Head of caudate nucleus (tissue), 42 donors: ENCODE measurements at places on chromosomes 7 and 10.

- no peak for DNase-seq
Observed at GRCh38 chr10:80279146-80279545, 10.3 kb downstream of the MAT1A start.

- no peak for DNase-seq
Observed at GRCh38 chr10:88033385-88033784, 170.0 kb downstream of the PTEN start.

GRCh38 chr7:20219446-20220292 lies 2.5 kb upstream of the MACC1 start:
- peak; percentile 33 for DNase-seq

DNA sequence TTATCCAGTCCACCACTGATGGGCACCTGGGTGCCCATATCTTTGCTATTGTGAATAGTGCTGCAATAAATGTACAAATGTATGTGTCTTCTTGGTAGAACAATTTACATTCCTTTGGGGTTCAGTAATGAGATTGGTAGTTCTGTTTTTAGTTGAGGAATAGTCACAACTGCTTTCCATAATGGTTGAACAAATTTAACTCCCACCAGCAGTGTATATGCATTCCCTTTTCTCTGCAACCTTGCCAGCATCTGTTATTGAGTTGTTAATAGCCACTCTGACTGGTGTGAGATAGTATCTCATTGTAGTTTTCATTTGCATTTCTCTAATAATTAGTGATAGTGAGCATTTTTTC lies 27.8 kb downstream of the COA1 start:
- DNase-seq, result no peak

GRCh38 chr10:17548770-17549169 lies 68.4 kb downstream of the HACD1 start:
- no peak for DNase-seq

DNA sequence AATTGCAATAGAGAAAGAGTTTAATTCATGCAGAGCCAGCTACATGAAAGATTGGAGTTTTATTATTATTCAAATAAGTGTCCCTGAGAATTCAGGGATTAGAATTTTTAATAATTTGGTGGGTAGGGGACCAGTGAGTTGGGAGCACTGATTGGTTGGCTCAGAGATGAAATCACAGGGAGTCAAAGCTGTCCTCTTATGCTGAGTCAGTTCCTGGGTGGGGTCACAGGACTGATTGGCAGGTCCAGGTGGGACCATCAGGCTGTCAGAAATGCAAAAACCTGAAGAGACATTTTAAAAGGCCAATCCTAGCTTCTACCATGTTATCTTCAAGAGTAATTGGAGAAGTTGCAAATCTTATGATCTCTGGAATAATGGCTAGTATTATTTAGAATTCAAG lies 56.0 kb upstream of the KAT6B start:
- no peak for DNase-seq

DNA sequence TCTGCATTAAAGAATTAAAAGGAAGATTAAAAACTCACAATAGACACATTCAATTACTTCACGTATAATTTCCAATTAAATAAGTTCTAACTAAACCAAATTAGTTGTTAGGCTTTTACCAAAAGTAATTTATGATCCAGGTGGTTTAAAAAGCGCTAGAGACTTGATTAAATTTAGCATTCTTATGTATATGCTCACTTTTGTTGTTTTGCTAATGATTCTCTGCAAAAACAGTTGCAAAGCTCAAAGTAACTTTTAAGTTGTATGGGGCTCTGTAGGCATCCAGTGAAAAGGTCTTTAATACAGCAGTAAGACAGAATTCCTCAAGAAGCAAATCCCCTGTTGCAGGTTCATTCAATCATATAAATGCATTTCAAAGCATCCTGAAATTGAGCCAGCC lies 15.5 kb upstream of the PNPLA8 start:
- no peak for DNase-seq

GRCh38 chr10:77091597-77092165 lies 545.9 kb downstream of the KCNMA1 start:
- no peak for DNase-seq

DNA sequence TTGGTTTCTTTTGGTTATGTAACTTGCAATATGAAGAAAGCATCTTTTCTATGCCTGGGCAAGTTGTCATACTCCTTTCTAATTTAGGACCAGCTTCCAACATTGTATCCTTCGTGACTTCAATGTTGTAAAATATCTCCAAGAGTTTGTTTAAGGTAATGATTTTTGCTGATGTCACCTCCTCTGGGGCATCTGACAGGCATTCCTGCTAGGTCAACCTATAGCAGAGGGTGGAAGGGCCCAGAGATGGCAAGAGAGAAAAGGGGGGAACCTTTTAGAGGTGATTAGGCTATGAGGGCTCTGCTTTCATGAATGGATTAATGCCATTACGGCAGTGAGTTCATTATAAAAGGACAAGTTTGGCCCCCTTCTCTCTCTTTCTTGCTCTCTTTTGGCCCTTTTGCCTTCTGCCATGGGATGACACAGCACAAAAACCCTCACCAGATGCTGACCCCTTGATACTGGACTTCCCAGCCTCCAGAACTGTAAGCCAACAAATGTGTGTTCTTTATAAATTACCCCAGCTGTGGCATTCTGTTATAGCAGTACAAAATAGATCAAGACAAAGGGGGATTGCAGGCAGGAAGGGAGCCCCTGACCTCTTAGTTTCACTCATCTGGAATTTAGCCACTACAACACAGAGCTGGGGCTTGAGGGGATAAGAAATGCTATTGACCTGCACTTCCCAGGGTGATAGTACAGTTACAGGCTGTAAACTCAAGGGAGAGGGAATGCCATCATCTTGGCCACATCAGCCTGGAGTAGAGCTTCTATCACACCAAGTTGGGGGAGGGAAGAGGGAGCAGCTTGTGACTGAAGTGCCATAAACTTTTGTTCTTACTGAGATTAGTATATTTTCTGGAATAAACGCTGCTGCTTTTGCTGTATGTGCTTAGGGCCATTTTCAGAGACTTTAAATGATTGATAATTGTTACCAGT lies 195.9 kb downstream of the CFTR start:
- no peak for DNase-seq

GRCh38 chr7:142356166-142356565 lies 98.3 kb upstream of the PRSS58 start:
- DNase-seq, result no peak

- DNase-seq, result no peak
Observed at GRCh38 chr10:31467791-31468535, 148.9 kb downstream of the ZEB1 start.

DNA sequence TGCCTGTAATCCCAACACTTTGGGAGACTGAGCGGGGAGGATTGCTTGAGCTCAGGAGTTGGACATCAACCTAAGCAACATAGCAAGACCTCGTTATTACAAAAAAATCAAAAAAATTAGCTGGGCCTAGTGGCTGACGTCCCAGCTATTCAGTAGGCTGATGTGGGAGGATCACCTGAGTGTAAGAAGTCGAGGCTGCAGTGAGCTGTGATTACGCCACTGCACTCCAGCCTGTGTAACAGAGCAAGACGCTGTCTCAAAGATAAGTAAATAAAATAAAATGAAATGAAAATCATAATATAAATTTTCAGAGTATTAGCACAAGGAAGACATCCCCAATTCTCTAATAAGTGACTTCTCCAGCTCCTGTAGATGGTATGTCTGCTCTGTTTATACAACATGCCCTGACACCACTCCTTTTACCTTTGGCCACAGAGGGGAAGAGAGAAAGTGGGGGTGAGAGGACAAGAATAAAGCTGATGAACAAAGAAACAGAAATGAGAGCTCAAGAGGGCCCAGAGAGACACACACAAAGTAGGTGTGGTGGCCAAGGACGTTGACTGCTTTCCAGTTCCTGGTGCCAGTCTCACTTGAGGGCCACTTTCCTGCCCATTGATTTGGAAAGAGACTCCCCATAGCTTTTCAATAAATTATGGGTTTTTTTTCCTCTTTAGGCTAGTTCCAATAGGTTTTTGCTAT lies 62.9 kb downstream of the PTTG1IP2 start:
- DNase-seq, result no peak

- DNase-seq, result no peak
Observed at GRCh38 chr10:101094121-101094879, 32.5 kb downstream of the KAZALD1 start.

DNA sequence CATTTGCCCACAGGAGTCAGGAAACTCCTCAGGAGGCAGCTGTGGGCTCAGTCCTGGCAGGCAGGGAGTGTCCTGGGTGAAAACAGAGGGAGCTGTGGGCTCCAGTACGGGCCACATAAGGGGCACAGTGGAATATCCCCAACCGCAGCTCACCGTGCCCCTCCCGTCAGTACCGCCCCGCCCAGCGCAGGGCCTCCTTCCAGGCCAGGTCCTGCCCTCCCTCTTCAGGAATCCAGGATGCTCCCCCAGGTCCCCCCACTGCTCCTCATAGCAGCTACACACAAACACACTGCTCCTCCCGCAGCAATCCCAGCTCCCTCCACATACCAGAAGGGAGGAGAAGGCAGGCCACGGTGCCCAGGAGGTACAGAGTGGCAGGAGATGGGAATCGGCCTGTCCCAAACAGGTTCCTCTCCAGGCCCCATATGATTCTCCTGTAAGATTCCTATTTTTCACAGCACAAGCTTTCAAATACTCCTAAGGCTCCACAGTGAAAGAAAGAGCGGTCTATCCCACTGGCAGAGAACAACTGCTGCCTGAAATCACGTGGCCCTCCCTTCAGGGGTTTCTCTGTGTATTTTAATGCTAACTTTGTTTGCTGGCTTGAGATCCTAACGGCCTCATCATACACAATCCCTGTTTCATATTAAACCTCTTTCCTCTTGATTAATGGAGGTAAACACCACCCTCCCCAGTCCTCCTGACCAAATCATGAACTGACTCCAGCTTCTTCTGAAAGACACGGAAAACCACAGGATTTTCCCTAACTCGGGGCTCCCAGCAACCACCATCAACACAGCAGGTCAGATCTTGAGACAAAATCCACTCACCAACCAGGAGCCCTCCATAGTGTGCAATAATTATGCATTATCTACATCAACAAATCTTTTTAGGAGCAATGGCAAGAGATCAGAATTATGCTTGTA lies 178.7 kb downstream of the TNS3 start:
- DNase-seq, result no peak

DNA sequence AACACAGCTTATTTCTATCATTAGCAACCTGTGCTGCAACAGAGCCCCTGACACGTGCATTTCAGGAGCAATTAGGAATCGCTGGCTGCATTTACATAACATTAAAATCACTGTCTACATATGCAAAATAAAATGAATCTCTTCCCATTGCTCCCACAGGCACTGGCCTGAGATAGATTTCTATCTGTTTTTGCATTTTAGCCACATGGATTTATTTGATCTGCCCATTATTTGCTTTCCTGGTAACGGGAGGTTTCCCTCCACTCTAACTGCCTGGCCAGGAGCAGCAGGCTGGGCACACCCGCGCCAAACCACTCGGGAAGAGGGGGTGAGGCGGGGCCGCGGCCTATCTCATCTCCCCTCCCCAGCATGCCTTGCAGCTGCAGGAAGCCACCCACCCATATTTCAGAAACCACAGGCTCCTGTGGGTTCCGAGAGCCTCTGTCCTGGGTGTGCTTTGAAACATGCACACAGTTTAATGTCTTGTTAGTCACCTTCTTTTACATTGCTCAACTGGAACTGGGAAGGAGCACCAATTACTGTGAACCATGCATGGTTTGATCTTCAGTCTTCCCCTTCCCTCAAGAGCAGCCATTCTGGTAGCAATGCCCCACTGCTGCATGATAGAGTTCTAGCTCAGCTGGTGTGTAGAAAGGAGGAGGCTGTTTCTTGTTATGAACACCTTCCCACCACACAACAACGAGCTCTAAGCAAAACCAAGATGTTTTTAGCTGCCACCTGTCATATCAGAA lies 37.7 kb upstream of the IKZF1 start:
- no peak for DNase-seq

- DNase-seq, result no peak
Observed at GRCh38 chr7:25858525-25859411, 293.2 kb upstream of the NFE2L3 start.

DNA sequence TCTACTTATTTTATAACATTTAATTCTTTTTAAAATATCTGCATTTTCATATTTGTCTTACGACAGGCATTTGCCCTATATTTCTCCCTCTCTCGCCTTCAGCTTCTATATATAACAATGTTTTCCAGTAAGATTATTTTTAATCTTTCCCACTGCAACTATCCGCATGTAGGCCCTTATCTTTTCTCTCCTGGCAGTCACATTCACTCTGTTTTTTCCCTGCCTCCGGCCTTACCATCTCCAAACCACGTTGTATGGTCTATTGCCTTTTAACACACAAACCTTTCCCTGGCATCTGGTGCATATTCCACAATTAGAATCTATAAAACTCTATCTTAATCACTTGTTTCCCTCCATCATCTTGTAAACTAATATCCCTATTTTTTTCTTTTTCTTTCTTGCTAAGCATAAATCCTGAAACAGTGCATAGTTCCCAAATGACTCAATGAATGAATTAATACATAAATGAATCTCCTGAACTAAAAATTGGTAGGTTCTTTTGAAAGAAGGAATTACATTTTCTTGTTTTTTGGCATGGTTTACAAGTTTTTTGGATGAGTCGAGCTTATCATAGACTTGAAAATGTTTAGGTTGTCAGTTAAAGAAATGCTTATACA lies 173.2 kb downstream of the SEMA3A start:
- no peak for DNase-seq

- DNase-seq, result no peak
Observed at GRCh38 chr7:1049006-1049741, 4.8 kb downstream of the GPR146 start.

GRCh38 chr7:66634816-66635215 lies 6.1 kb downstream of the KCTD7 start:
- no peak for DNase-seq

DNA sequence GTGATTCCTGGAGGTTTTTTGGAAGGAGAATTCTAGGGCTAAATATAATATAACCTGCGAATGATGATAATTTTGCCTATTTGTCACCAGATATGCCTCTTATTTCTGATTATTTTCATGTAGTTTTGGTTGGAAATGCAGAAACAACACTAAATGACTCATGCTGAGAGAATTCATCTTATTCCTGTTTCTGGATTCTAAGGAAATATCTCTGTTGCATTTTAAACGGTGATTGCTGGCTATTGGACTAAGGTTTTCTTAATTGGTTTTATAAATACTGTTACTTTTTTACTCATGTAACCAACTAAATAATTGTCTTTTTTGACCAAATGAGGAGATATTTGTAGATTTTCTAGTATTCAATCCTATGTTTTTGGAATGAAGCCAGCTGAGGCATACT lies 204.9 kb upstream of the NPSR1 start:
- no peak for DNase-seq

DNA sequence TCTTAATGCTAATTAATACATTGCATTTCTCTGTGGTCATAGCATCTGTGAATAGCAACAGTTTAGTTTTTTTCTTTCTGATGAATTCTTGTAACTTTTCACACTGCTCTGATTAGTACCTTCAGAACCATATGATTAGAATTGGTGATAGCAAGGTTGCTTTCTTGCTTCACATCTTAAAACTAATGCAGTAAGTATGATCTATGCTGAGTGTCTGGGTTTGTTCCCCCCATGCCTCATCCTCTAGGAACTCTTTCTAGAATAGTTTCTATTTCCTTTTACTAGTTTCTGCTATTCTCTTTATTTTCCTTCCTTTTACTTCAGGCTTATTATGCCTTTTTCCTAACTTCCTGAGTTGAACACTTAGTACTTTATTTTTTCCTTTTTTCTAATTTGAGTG lies 32.4 kb downstream of the TES start:
- DNase-seq, result no peak

GRCh38 chr7:35280902-35281301 lies 27.0 kb upstream of the TBX20 start:
- no peak for DNase-seq

- no peak for DNase-seq
Observed at GRCh38 chr10:97763411-97763810, 8.4 kb downstream of the SFRP5 start.
